ENCODE measurements at places on chromosomes 4 and X. TPM values are rescaled to one million over a fixed set of nuclear protein-coding genes. Genes with fewer than 3 reads are reported as not detected.
A peak's percentile ranks its signal among the peaks of the same experiment; 100 is the strongest.

DNA sequence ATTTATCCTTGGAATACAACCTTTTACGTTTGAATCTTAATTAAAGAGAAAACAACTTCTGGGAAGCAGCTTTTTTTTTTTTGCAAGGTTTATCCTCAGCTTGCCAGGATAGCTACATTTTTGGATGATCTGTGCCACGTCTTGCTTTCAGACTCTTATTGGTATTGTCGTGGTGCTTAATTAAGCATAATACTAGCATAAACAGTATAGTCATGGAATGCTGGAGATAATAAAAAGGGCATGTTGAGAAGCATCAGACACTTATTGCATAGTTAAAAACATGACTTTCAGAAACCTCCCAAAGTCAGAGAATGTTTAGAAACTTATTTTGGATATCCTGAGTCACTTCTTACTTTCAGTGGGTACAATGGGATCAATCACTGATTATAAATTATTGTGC lies 77.0 kb downstream of the PALLD start:
- no peaks in the 10 kb centered on the region for H3K27me3 ChIP-seq
- peaks cover 12% of the 10 kb centered on the region for H3K4me1 ChIP-seq
- DNase-seq: no peak
- H3K36me3 ChIP-seq: no peaks in the 10 kb centered on the region
- no peak overlapping the region for H3K27ac ChIP-seq

GRCh38 chr4:8047837-8048678 lies 108.4 kb upstream of the AFAP1 start:
- no peak for DNase-seq
- H3K36me3 ChIP-seq: no peaks in the 10 kb centered on the region
- H3K4me1 ChIP-seq: peaks cover 53% of the 10 kb centered on the region
- H3K27ac ChIP-seq: peak overlapping the region; percentile 99
- no peaks in the 10 kb centered on the region for H3K27me3 ChIP-seq
- H3K4me3 ChIP-seq: no peak overlapping the region

Gene PHOX2B
- total RNA-seq: not detected

- H3K4me3 ChIP-seq: no peak overlapping the region
- no peak overlapping the region for H3K27ac ChIP-seq
- no peak for DNase-seq
- no peaks in the 10 kb centered on the region for H3K36me3 ChIP-seq
Measured at GRCh38 chrX:130704053-130705038, 198.7 kb downstream of the ENOX2 start.

- 0 out of 2 replicates have a peak, but pooled peaks cover 3% of the 10 kb centered on the region for H3K4me1 ChIP-seq
- no peak for DNase-seq
- H3K27me3 ChIP-seq: no peaks in the 10 kb centered on the region
- H3K36me3 ChIP-seq: no peaks in the 10 kb centered on the region
- H3K4me3 ChIP-seq: no peak overlapping the region
Measured at GRCh38 chr4:180581061-180581460, 1662.1 kb upstream of the TENM3 start.

DNA sequence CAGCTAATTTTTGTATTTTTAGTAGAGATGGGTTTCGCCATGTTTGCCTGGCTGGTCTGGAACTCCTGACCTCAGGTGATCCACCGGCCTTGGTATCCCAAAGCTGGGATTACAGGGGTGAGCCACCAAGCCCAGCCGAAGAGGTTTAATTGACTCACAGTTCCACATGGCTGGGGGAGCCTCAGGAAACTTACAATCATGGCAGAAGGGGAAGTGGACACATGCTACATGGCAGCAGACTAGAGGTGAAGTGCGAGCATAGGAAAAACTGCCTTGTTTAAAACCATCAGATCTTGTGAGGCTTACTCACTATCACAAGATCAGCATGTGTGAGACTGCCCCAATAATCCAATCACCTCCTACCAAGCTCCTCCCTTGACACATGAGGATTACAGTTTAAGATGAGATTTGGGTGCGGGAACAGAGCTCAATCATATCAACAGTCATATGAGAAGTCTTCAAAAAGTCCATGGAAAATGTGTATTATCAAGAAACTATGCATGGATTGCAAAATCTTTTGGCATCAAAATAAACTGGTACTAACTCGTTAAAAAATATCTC lies 25.8 kb upstream of the RPL39 start:
- no peaks in the 10 kb centered on the region for H3K27me3 ChIP-seq
- no peak overlapping the region for H3K4me3 ChIP-seq
- H3K27ac ChIP-seq: no peak overlapping the region
- H3K4me1 ChIP-seq: no peaks in the 10 kb centered on the region
- no peaks in the 10 kb centered on the region for H3K36me3 ChIP-seq

DNA sequence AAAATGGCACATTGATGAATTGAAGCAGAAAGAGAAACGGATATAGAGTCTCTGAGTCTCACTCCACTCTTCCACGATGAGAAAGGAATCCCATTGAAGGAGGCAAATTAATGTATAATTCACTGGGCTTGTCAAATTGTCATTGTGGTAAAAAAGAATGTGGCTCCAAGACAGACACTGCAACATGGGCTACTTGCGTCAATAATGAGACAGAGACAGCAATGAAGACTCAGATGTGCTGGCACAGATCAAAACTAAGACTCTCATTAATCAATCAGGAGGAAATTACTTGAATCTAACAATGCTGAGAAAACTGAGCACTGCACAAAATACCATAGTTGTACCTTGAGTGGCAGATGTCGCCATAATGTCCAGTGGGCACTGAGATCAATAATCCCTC lies 1485.5 kb downstream of the TECRL start:
- H3K36me3 ChIP-seq: no peaks in the 10 kb centered on the region
- DNase-seq: no peak
- no peak overlapping the region for H3K27ac ChIP-seq
- H3K4me1 ChIP-seq: no peaks in the 10 kb centered on the region
- H3K27me3 ChIP-seq: no peaks in the 10 kb centered on the region
- H3K4me3 ChIP-seq: no peak overlapping the region

DNA sequence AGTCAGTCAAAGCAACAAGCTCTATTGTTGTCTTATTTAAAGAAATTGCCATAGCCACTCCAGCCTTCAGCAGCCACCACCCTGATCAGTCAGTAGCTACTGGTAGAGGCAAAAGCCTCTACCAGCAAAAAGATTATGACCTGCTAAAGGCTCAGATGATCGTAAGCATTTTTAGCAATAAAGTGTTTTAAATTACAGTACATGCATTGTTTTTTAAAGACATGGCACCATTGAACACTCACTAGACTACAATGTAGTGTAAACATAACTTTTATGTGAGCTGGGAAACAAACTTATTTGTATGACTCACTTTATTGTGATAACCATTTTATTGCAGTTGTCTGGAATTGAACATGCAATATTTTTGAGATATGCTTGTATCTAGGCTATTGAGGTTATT lies 32.3 kb upstream of the DYNLT3 start:
- no peak overlapping the region for H3K4me3 ChIP-seq
- no peaks in the 10 kb centered on the region for H3K27me3 ChIP-seq
- no peaks in the 10 kb centered on the region for H3K36me3 ChIP-seq
- H3K27ac ChIP-seq: no peak overlapping the region
- peaks cover 8% of the 10 kb centered on the region for H3K4me1 ChIP-seq

Gene TLR6
- total RNA-seq: 0.11 TPM

Gene FAM47A
- not detected for total RNA-seq

GRCh38 chr4:8039853-8040252 lies 100.2 kb upstream of the AFAP1 start:
- no peaks in the 10 kb centered on the region for H3K27me3 ChIP-seq
- no peak overlapping the region for H3K4me3 ChIP-seq
- peaks cover 12% of the 10 kb centered on the region for H3K4me1 ChIP-seq
- H3K36me3 ChIP-seq: no peaks in the 10 kb centered on the region
- no peak overlapping the region for H3K27ac ChIP-seq
- no peak for DNase-seq

Gene TBC1D9
- 0.70 TPM for total RNA-seq

DNA sequence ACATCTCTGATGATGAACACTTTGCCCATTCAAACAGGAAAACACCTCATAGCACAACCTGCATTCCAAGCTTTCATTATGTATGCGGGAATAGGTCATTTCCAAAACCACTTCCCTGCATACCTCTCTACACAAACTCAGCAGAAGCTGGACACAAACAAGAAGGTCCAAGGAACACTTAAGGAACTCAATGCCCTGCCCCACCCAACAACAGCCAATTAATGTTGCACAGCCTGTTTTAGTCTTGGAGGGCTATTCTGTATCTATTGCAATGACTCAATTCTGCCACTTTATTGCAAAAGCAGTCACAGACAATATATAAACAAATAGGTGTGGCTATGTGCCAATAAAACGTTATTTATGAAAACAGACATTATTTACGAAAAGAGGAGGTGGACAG lies 16.7 kb downstream of the OPHN1 start:
- no peak overlapping the region for H3K27ac ChIP-seq
- 0 out of 2 replicates have a peak, but pooled peaks cover 3% of the 10 kb centered on the region for H3K4me1 ChIP-seq
- no peaks in the 10 kb centered on the region for H3K36me3 ChIP-seq
- H3K27me3 ChIP-seq: no peaks in the 10 kb centered on the region
- no peak for DNase-seq

Gene MAGEC2
- total RNA-seq: 0.09 TPM

Gene NAP1L2
- total RNA-seq: 15.9 TPM

- peaks cover 27% of the 10 kb centered on the region for H3K27me3 ChIP-seq
- H3K36me3 ChIP-seq: no peaks in the 10 kb centered on the region
- H3K4me1 ChIP-seq: peaks cover 92% of the 10 kb centered on the region
- H3K27ac ChIP-seq: no peak overlapping the region
- no peak overlapping the region for H3K4me3 ChIP-seq
Measured at GRCh38 chr4:52838729-52839586, 23.2 kb upstream of the RASL11B start.

- peaks cover 47% of the 10 kb centered on the region for H3K4me1 ChIP-seq
- DNase-seq: no peak
- H3K27ac ChIP-seq: no peak overlapping the region
- H3K27me3 ChIP-seq: no peaks in the 10 kb centered on the region
Measured at GRCh38 chr4:101158507-101158906, 188.8 kb downstream of the PPP3CA start.

Gene CSAG3
- total RNA-seq: 14.1 TPM

- no peak overlapping the region for H3K27ac ChIP-seq
- no peak for DNase-seq
- peaks cover 21% of the 10 kb centered on the region for H3K4me1 ChIP-seq
- no peaks in the 10 kb centered on the region for H3K27me3 ChIP-seq
- H3K4me3 ChIP-seq: no peak overlapping the region
Measured at GRCh38 chr4:88653371-88653946, 44.2 kb downstream of the NAP1L5 start.

GRCh38 chr4:55725057-55725456 lies 89.0 kb upstream of the NMU start:
- H3K4me3 ChIP-seq: no peak overlapping the region
- no peak for DNase-seq
- H3K27me3 ChIP-seq: no peaks in the 10 kb centered on the region

Gene SH3D19
- total RNA-seq: 41.4 TPM
